ENCODE measurements at places on chromosomes 12 and 14.
A peak's percentile ranks its signal among the peaks of the same experiment; 100 is the strongest.

DNA sequence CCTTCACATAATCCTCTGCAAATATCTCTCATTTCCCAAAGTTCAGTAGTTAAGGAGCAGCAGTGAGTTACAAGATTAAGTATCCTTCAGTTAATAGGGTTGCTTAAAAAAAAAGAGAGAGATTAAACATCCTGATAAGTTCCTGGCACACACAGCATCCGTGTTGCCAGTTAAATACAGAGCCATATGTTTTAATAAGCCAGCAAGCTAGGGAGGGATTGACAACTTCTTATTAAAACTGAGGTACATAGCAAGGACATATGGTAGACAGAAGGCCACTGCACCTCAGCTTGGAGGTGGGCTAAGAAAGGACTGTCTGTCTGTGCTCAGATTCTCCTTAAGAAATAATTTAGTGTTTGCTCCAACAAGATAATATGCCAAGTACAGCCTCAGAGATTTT, 9.6 kb upstream of the TMEM30B start:
- no peak for DNase-seq

DNA sequence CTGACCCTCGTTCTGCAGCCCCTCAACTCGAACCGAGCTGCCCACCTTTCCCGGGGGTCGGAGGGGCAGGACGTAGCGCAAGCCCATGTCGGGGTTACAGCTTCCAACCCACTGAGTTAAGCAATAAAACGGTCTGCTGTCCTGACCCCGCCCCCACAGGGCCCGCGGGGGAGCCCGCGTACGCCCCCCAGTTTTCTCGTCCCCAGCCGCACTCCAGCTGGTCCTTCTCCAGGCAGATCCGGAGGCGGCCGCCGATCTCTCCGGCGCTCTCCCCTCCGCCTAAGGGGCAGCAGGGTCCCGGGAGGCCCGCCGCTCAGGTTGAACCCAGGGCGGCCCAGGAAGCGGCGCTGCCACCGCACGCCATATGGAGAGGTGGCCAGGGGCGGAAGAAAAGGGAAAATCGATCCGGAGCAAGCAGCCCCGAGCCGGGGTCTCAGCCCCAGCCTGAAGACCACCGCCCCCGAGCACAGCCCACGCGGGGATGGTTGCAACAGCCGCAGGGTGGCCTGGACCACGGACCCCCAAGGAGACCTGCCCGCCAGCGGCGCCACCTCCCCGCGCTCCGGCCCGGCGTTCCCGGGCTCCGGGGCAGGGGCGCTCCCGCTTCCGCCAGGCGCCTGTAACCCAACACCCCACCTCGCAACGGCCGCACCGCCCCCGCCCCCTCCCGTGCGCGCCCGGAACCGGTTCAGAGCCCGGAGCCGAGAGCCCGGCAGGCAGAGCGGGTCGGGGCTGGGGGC, 760 bp downstream of the ACTN1 start:
- peak; percentile 64 for DNase-seq

DNA sequence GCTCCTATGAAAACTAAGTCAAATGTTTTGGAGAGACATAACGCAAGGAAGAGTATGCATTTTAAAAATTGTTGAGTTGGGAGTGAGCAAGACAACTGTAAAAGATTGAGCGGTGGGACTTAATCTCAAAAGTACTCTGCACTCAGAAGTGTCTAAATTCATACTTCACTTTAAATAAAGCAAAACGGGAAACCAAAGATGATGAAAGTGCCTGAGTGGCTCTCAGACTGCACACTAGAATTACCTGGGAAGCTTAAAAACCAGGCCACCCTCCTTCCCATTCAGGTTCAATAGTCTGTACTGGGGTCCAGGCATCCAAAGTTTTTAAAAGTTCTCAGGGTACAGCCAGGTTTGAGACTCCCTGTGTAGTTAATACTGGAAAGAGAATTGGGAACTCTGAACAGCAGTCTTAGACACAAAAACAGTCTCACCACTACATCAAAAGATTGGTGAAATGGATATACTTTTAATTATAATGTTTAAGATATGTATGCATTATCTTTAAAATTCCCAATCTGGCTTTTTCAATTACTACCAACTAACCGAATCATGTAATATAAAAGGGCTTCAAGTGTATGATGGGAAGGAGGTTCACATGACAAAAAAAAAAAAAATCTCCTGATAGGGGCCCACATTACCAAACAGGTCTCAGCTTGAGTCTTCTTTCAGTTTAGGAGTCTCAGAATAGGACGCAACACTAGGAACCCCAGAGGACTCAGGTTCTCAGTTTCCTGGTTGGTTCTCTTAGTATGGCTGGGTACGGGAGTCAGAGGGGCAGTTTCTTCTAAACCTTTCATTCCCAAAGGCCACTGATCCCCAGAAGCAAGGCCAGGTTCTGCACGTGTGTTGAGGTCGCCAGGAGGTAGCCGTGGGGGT, 1.0 kb downstream of the HOMEZ start:
- DNase-seq, result no peak

DNA sequence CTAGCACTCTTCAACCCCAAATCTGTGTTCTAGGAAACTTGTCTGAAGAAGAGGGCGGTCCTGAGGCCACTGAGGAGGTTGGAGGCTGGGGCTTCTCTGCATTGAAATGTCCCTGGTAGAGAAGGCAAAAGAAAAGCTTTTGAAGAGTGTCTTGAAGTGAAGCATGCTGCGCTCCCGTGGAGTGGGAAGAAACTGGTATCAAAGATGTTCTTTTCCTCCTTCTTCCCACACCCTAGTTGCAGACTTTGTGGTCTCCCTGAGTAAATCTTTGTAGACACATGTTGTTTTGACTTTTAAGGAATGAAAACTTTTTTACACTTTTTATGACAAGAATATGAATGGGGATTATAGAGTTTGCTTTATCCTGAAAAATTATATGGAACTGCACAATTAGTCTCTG, 59.0 kb upstream of the ANP32D start:
- no peak for DNase-seq

DNA sequence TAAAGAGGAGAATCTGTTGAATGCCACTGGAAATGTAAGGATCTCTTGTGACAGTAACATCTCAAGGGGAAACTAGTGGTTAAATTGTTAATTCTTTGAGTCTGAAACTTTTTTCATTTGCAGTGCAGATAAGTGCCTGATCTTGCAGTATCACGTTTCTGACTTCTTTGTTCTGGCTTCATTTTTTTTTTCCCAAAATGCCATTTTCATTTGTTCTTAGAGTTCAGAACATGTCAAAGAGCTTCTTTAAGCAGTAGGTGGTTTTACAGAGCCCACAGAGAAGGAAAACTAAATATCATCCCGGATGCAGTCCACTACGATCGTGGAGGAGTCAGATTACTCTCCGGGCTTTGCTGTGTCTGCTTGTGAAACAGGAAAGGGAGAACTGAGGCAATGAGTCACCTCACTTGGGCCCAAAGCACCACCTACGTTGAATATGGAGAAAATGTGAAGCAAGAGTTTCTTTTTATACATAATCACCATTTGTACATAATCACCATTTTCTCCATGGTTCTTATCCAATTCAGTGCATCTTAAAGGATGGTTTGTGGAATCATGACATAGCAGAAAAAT, 43.9 kb downstream of the HMGA2 start:
- DNase-seq, result peak; percentile 72
